DMS79 treated with DMSO at 0.1 percent for 48 hours (cell line): ENCODE measurements at places on chromosomes 1 and 21.
A peak's percentile ranks its signal among the peaks of the same experiment; 100 is the strongest.

DNA sequence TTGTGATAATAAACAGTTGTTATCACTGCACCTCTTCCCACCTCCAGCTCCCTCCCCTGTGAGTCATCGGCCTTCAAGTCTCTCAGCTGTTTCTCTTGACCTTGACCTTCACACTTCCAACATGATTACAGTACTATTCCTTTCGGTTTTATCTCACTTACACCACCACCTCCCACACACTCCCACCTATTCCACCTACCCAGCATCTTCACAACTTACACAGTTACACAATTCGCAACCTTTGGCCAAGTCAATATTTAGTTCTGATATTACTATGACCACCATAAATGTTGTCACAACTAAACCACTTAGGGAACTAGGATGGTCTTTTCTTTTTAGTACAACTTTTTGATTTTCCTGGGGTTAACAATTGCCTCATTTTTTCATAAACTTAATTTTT lies 60.2 kb downstream of the RIPK4 start:
- DNase-seq, result no peak

- DNase-seq, result no peak
Observed at GRCh38 chr1:186620566-186621350, 59.5 kb downstream of the PTGS2 start.

DNA sequence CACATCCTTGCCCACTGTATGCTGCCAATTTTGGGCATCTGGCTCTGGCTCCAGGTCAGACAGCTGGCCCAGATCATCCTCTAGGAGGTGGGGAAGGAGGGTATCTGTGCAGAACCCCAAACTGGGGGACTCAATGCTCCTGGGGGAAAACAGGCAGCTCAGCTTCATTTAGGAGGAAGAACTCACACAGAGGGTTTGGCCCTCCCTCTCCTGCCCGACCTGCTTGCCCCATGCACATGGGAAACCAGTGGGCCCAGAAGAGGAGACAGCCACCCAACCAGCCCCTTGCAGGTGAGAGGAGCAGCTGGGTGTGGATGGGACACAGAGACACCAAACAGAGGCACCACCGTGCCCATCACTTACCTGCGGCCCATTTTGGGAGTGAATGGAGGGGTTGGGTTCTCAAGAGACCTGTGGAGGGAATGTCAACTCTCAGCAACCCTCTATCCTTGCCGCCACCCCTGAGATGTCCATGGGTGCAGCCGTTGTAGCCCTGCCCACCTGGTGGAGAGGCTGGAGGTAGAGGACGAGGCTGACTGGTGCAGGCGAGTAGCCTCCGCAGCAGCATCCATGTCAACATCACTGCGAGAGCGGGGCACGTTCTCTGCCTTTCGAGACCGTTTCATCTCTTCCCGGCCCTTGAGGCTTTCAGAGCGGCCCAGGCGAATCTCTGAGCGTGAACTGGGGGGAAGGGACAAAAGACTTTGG lies 27.5 kb downstream of the LRRC71 start:
- DNase-seq, result no peak

DNA sequence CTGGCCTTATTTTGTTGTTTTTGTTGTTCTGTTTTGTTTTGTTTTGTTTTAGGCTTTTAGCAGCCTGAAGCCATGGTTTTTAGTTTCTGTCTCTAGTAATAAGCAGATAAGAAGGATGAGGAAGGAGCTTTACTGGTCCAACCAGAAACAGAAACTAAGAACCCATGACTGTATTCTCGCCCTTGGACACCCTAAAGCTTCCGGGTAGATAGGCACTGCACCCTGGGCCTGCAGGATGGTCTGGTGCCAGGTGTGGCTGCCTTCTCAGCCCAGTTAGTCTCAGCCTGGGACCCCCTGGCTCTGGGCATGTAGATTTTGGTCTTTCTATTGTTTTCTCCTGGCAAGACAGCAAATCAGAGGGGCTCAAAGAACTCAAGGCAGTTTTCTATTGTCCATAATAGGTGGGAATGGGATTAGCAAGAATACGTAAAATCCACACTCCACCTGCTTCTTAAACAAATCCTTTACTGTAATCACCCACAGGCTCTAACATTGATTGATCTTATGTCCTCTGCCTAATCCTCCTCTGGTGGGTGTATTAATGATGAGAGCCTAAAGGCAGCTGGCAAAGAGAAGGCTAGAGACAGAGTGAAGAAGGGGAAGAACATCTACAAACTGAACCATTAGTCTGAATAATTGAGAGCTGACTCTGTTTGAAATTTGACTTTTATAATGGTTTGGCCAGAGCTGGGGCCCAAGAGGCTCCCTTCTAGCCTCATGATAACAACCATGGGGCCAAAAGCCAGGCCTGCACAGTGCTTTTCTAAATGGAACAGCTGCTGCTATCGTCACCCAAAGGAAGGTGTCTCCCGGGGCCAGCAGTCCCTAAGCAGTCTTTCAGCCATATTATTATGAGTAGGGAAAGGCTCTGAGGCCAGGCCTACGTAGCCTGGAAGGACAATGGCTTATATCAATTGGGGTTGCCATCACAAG lies 106.8 kb upstream of the ATP1A1 start:
- DNase-seq, result no peak

GRCh38 chr21:31592963-31593560 lies 66.4 kb upstream of the SOD1 start:
- DNase-seq, result peak; percentile 62

- peak; percentile 8 for DNase-seq
Observed at GRCh38 chr1:171715813-171716251, 26.0 kb downstream of the VAMP4 start.

- peak; percentile 73 for DNase-seq
Observed at GRCh38 chr1:3863231-3863935, 6.1 kb downstream of the DFFB start.

GRCh38 chr1:215606564-215607168 lies 39.6 kb downstream of the KCTD3 start:
- no peak for DNase-seq

- DNase-seq, result no peak
Observed at GRCh38 chr1:8883491-8883890, 5.0 kb upstream of the ENO1 start.

- no peak for DNase-seq
Observed at GRCh38 chr1:48830715-48831114, 54.0 kb upstream of the BEND5 start.

- no peak for DNase-seq
Observed at GRCh38 chr1:44071461-44071860, 40.2 kb upstream of the SLC6A9 start.

GRCh38 chr1:172931761-172932160 lies 119.0 kb downstream of the TNFSF18 start:
- DNase-seq, result no peak

DNA sequence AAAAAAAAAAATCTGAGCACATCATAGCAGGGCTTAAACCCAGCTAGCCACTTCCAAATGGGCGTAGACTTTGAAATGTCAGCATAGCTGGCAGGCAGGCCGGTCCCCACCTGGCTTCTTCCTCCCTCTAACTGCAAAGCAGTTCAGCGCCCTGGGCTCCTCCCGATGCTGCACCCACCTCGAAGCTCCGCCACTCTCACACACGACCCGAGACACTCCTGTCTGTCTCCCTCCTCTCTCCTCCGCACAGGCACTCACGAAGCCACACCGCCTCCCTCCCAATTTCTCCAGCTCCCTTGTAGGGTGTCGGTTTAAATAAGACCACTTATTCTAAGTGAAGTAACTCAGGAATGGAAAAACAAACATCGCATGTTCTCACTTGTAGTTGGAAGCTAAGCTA lies 301.3 kb downstream of the NPHP4 start:
- DNase-seq, result no peak

DNA sequence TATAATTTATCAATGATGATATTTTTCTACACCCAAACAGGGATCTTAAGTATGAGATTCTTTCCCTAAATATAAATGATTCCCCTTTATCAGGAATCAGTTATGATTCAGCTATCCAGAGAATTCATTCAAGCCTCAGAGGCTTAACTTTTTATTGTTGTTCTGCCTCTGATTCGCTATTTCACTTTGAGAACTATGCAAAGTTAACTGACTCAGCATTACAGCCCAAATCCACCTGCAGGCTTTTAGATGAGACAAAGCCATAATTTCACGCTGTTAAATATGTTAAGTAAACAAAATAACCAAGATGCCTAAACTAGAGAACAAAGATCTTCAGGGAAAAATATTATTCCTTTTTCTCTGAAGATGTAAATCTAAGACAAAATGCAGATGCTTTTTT lies 8.5 kb downstream of the SCYL3 start:
- DNase-seq, result no peak

DNA sequence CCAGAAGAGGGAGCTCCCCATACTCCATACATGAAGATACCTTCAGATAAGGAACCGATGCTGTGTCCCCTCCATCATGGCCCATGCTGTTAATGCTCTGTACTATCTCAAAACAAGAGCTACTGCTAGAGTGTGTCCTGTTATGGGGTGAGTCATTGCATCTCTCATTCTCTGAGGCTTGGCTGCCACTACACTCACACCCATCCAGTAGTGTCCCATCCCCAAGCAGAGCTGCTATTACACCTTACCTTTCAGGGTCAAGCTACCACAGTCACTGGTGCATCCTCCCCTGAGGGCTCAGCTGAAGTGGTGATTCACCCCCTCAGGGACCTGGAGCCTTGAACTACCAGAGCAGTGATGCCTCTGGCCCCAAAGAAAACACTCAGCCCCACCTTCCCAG lies 198.5 kb downstream of the PLA2G4A start:
- DNase-seq, result no peak

DNA sequence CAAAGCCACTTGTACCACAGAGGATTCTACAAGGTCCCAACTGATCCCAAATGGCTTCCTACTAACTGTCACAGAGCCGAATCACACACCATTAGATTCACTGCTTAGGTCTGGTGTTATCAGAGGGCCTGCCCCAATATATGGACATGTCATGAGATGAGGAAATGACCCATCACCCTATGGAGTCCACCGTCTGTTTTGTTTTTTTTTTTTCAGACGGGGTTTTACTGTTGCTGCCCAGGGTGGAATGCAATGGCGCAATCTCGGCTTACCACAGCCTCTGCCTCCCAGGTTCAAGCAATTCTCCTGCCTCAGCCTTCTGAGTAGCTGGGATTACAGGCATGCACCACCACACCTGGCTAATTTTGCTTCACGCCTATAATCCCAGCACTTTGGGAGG lies 83.8 kb upstream of the ETS2 start:
- DNase-seq, result no peak

GRCh38 chr1:60612790-60613189 lies 469.6 kb upstream of the NFIA start:
- DNase-seq, result no peak

DNA sequence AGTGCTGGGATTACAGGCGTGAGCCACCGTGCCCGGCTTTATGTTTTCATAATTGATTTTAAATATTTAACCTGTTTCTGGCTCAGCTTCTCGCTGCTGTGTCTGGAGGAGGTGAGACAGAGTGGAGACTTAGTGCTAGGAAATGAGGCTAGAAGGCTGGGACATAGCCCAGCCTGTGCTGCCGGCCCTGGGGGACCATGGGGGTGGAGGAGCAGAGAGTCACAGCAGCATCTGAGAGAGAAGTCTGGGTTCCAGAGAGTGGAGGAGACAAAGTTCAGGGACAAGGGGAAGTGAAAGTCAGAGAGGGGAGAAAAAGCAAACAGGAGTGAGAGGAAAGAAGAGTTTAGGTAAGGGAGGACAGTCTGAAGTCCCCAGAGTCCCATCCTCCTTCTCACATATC lies 71.9 kb downstream of the LHX9 start:
- DNase-seq, result no peak

DNA sequence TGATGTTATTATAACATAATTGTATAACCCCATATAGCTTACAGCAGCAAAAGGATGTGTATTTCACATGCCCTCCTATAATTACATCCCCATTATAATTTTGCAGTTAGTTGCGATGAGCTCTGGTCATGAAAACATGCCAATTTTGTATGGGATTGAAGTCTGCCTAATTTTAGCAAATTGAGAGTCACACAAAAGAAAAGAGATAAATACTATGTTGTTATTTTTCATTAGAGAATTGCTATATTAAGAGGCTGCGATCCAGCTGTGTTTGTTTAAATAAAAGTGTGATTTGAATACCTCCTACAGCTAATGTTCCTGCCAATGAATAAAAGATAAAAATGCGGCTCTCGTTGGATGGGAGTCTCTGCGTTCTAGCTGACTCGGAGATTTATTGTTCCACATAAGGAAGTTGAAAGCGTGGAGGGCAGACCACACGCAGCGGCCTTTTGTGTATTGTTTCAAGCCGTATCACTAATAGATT lies 461.0 kb upstream of the NFIA start:
- DNase-seq, result peak; percentile 95

DNA sequence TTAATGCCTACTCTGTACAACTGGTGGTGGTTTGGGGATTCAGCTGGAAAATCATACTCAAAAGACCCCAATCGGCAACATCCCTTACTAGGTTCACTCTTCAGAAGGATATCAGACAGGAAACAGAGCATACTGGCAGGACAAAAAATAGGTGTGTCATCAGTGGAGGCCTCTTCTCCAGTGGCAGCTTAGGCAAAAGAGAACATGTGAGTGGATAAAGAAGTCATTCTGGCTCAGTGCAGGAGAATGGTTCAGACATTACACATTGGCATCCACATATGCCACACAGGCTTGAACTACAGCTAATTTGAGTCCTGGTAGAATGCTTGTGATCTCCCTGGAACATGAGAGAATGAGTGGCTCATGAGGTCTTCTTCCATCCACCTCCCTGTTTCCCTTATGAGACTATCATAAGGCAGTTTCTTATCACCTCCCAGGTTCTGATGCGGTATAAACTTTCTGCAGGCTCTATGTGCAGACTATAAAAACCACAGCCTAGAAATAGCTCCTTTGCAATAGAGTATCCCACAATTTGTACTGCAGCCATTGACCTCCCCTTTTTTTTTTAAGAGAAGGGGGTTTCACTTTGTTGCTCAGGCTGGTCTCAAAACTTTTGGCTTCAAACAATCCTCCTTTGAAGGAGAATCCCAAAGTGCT lies 24.7 kb downstream of the VAMP4 start:
- DNase-seq, result no peak

- no peak for DNase-seq
Observed at GRCh38 chr1:68819190-68819829, 322.4 kb upstream of the DEPDC1 start.

DNA sequence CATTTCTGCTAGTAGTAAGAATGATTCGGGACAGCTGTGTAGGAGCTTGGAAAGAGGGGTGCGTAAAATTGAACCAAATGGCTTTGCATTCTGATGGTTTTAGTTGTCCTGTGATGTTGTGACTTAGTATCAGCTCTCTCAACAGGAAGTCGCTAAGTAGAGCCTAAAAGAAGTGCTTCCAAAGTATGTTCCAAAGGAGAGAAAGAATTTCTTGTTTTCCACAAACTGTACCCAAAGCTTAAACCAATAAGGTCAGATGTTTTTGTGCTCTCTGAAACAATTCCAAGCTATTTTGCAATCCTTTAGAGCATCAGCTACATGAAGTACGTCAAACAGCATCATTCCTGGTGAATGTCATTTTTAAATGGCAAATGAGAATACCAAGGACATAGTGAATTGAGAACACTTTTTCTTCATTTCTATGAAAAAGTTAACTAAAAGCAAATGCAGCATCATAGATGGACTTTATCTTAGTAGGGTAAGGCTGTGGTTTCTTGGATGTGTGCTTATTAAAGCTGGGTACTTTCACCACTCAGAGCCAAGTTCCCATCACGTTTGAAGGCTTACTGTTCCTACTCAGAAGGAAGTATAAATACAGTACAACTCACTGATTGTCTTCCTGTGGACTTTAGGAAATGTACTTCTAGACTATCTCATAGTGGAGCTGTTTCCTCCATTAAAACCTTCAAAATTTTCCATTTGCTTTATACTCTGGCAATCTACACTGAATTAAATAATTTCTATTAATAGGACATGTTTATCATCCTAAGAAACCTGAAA lies 148.6 kb downstream of the C1orf21 start:
- DNase-seq, result no peak
